ENCODE measurements at places on chromosomes 12 and 14.

- peak; percentile 20 for DNase-seq
These were observed 20.2 kb downstream of the KRT8 start for GRCh38 chr12:52884526-52885293.

GRCh38 chr14:64845878-64846277 is 33.8 kb downstream of the SPTB start:
- no peak for DNase-seq

GRCh38 chr12:93705237-93705636 is 28.1 kb downstream of the CRADD start:
- no peak for DNase-seq

DNA sequence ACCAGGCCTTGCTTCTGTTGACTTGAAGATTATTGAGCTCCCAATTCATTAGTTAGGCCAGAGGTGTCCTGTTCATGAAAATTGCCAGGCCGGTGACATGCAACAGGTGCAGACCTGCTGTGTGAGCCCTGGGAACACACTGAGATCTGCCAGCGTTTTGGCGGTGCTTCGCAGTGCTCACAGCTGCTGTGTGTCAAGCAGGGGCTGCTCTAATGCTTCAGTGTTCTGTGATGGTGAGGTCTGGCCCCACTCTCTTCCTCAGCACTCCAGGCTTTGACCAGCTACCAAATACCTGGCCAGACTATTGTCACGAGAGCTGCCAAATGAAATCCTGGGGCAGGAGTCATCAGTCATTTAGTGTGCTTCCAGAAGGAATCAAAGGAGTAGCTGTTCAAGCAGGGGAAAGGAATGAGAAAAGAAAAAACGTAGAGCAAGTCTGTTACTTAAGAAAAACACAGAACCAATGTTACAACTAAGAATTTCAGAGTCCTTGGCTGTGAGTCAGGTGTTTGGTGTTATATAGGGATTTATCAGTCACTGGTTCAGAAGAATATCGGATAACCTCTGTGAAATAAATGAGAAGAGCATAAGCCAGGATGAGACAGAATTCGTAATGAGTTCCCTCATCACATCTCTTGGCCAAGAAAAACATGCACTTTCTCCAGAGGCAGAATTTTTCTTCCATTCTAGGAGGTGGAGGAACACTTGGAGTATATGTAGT is 150.8 kb downstream of the FBXL14 start:
- DNase-seq = no peak

- no peak for DNase-seq
These were observed 61.6 kb upstream of the PSMC1 start for GRCh38 chr14:90194706-90195105.

DNA sequence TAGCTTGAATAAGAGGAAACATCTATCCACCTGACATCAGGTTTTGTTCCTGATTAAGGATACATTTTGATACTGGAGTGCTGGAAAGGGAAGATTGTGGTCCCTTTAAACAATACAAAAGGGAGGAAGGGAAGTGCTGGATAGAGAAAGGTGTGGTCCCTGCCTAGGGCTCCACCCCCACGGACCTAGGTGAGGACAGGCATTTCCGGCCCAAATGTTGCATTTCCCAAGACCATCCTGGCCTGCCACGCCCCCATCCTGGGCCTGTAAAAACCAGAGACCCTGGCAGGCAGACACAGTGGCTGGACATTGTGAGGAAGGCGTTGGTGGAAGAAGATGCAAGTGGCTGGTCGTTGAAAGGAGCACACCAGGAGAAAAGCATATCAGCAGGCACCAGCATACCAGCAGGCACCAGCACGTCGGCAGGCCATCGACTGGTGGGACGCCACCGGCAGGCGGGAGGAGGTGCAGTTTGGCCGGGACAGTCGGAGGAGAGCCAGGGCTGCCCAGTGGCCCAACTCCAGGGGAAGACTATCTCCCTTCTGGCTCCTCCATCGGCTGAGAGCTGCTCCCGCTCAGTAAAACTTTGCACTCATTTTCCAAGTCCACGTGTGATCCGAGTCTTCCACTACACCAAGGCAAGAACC is 53.2 kb upstream of the AMN1 start:
- DNase-seq = no peak

- no peak for DNase-seq
These were observed 10.6 kb upstream of the TBPL2 start for GRCh38 chr14:55450987-55451386.

GRCh38 chr14:35124127-35124526 is 1.8 kb downstream of the PRORP start:
- no peak for DNase-seq

DNA sequence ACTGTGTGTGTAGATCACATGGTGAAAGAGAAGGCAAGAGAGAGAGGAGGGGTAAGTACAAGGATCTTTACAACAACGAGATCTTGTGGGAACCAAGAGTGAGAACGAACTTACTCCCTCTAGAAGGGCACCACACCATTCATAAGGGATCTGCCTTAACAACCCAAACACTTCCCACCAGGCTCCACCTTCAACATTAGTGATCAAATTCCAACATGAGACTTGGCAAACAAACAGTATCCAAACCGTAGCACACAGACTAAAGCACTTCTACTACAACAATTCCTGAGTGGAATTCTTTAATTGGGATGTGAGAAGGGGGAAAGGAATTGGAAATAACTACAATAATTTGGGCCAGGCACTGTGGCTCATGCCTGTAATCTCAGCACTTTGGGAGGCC is 35.0 kb upstream of the ESR2 start:
- no peak for DNase-seq

- no peak for DNase-seq
These were observed 36.1 kb downstream of the DHX37 start for GRCh38 chr12:124952801-124953200.

DNA sequence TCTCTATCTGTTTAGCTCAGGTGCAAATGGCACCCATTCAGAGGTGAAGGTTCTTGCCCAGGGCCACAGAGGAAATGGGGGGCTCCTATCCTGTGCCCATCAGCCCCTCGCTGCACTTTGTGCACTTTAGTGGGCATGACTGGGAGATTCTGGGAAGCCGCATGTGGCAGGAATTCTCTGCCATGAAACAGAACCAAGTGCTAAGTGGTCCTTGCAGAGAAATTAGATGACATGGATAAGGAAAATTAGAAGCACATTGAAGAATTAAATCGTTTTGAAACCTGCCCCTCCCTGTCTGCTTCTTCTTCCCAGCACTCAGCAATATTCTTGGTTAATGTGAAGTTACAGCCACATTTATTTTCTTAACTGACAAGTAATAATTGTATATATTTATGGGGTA is 185.2 kb upstream of the RTL1 start:
- no peak for DNase-seq

DNA sequence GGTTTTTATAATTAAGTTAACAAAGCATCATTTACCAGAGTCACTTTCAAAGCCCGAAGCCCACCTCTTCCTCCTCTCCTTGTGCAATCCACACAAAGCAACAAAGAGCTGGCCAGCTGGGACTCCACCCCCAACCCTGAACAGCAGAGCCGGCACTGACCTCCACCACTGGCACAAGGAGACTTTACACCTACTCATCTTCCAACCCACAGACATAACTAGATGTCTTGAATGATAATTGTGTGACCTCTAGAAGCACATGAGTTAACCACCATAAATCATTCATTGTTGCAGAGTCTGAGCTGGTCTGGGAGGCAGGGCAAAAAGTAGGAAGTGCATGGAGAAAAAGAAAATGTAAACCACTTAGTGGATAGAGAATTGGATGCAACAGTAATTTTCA is 72.2 kb downstream of the ST8SIA1 start:
- no peak for DNase-seq

DNA sequence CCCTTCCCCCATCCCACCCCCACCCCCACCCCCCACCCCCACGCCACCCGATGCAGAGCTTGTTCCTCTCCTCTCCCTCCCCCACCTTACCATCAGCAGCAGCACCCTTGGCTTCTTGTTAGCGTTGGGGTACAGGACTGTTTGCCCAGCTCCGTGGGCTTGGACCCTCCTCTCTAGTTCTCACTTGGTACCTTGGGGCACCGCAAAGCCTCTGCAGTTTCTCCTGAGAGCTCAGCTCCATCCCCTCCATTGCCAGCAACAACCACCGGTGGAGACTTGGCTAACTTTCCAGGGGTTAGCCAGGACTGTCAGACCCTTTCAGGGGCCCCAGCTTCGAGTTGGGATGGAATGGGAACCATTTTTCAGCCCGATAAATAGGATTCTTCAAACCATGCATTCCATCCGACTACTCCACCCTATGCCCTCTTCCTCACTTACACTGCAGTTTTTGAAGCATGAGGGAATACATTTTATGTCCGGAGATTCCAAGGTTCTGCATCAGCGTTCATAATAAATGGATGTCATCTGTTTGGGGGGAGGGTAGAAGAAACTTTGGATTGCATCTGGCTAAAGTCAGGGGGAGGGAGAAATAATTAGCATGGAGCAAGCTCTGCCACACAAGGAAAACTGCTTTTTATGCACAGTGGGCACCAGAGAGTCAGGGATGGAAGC is 1.1 kb downstream of the SCN8A start:
- no peak for DNase-seq

DNA sequence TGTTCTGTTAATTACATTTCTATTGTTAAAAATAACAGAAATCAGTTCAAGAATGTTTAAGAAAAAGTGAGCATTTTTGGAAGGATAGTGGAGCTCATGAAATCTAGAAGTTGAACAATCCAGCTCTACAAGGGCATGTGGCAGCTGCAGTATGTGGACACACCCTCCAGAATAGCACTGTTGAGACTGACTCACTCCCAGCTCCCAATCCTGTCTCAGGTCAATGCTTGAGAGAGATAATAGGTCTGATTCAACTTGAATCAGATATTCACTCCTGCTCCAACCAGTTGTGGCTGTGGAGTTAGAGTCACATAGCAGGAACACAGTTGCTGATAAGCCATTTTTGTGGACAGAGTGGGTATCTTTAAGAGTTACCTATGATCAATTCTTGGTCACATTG is 113.0 kb upstream of the NTF3 start:
- no peak for DNase-seq

DNA sequence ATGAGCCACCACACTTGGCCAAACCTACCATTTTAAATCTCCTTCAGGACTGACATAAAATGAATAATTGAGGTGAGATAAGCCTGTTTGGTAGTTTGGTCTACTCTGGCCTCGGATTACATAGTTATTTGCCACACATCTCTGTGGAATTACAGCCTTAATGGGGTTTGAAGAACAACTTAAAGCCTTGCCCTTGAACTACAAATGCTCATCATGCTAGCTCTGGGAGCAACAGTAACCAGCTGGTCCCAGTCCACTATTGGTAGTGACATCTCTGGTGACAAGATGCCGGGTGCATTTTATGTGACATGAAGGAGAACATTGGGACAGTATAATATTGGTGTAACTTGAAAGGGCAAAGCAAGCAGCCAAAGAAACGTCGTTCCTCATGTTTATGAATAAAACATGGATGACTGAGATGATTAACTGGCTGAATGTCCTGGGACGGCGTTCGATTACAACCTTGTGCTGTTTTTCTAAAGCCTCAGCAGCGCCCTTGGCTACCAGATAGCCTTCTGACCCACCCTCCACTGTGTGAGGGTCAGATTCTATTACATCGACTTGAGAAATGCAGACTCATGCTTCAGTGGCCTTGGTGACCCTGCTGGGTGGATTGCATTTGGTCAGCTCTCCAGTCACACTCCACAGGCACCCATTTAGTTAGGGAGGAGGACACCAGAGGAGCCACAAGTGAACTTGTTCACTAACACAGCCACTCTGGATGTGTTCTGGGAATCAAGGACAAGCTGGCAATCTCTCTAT is 41.5 kb downstream of the BEST3 start:
- DNase-seq = no peak

GRCh38 chr14:103758059-103758776 is 42.6 kb downstream of the ZFYVE21 start:
- no peak for DNase-seq

DNA sequence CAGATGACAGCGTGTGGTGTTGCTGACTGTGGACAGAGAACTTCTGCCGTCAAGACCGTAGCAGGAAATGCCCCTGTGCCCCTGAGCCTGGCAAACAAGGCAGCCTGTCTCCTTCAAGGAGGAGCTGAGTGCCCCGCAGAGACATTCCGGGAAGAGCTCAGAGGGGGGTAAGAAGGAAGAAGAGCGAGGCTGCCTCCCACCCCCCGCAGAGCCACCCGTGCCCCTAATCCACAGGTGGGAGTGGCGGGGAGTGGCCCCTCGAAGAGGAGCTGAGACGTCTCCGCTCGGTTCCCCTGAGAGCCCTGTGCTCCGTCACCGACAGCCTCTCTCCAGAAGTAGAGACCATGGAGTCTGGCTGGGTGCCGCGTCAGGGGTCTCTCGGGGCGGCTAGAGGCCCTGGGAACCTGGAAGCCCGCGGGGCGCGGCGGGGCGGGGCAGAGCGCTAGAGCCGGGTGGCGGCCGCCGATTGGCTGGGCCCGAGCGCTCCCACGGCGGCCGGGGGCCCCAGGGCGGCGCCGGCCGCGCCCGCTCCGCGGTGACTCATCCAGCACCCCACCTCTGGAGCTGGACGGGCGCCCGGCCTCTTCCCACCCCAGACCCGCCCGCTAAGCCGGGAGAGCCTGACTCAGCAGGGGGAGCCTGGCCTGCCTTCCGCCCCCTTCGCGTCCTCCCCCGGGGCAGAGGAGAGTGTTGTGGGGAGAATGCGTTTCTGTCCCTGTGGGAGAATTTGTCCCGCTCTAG is 25.2 kb upstream of the KRT78 start:
- no peak for DNase-seq

GRCh38 chr12:81203671-81204204 is 125.9 kb downstream of the ACSS3 start:
- DNase-seq = no peak

DNA sequence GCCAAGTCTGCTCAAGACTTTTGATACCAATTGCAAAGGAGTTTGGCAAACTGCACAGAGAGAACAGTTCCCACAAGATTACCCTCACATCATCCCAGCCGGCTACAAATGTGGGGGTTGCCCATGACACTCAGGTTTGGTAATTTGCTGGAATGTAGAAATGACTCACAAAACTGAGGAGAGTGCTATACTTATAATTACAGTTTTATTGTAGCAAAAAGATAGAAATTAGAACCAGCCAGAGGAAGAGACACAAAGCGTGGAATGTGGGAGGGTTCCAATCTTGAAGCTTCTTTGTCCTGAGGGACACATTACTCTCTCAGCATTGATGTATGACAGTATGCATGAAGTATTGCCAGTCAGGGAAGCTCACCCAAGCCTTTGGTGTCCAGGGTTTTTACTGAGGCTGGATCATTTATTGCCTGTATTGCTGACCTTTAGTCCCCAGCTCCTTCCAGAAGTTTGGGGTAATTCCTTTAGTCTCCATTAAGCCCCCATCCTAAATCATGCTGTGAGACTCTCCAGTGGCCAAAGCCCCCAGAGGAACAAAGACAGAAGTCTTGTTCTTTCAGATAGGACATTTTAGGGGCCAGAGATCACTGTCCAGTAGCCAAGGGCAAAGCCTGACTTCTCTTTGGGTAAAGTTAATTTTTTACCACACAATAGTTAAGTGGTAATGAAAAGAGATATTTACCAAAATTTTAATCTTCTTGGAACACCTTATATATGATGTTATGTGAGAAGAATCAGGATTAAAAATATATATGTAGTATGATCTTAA is 9.9 kb downstream of the TBK1 start:
- no peak for DNase-seq

- no peak for DNase-seq
These were observed 876.3 kb upstream of the FOXG1 start for GRCh38 chr14:27890259-27890658.
